ENCODE measurements at places on chromosomes 16 and 17. TPM values are rescaled to one million over a fixed set of nuclear protein-coding genes. Genes with fewer than 3 reads are reported as not detected.

DNA sequence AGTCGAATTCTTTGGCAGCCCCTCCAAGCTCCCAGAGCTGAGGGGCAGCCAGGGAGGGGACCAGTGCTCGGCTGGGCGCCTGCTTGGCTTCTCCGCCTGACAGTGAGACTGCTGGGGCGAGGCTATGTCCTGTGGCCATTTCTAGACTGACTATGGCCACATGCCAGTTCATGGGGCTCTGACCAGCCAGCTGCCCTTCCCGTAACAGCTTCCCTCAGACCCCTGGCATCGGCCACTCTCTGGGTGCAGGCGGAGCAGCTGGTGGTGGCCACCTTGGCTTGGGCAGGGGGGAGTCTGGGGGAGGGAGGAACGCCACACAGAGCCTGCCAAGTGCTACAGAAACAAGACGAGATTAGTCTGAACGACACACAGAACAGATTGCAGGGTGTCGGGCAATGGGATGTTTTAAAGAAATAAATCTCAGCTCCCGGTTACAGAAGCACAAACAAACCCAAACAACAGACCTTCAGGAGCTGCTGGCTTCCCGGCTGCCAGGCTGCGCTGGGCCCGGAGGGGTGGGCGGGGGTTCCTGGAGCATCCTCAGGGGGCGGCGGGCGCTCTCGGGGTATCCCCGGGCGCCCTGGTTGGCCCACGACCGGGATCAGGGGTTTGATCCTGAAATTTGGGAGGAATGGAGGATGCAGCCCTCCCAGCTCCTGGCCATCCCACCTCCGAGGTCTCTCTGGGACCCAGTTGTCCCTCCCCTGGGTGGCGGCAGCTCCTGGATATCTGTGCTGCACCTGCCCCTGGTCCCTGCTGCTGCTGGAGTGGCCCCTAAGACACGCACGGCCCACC is 34.5 kb downstream of the TBC1D16 start:
- DNase-seq, result no peak

DNA sequence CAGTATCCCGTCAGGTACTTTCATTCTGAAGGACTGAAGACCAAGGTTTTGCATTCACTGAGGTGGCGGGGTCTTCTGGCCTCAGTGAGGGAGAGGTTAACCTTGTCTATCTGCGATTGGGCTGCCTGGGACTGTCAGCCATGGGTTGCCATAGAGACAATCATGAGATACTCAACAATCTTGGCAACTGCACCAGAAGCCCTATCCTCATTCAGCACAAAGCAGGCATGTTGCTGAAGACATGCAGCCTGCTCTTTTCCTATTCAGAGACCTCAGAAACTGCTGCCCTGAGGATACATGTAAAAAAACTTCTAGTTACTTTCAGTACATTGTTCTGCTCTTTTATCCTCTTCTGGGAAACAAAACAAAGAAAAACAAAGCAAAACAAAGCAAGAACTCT is 146.3 kb upstream of the PIRT start:
- no peak for DNase-seq

DNA sequence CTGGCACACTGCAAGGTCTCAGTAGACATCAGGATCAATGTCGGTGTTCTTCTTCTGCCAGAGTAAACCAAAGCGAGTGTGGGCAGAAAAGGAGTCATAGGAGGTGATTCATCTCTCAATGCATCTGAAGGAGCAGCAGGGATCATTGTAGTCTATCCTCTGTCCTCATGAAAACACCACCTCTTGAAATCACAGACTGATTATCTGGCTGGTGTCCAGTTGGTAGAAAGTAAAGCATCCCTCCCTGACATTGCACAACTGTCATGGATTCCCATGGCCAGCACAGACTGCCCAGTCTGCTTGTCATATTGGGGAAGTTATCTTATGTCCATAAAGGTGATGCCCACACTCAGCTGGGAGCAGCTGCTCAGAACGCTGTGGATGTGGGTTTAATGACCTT is 74.1 kb downstream of the ABCC12 start:
- DNase-seq, result no peak

DNA sequence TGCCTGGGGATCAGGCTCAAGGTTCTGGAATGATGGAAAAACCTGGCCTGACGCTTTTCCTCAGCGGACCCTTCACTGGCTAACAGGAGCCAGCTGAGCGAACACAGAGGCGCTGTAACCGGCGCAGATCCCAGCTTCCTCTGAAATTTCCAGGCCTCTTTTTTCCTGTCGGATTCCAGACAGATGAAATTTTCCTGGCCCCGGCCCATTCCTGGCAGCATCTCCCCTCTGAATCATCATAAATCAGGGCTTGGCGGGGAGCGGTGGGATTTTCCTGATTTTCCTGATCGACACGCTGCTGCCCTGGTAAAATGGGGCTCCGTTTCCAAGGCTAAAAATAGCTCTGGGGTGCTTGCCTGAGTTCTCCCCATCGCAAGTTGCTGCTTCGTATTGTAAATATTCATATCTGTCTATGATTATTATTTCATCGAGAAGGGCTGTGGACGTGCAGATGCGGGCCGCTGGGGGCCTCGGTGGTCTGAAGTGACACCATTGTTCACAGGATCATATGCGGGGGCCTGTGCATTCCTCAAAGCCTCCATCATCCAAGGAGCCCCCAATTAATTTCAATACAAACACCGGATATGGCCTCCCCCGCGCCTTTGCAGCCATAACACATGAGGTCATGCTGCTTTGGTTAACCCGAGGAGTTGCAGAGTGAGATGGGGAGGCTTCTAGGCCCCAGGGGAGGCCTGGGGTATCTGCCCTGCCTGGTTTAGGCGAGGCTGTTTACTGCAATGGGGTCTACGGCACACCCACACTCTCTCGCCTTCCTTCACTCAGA is 45.8 kb upstream of the ETV4 start:
- peak; percentile 93 for DNase-seq

- peak; percentile 96 for DNase-seq
Measured at GRCh38 chr17:979539-980405, at the start of gene NXN. Gene NXN (minus strand): TSS chr17:979776.

DNA sequence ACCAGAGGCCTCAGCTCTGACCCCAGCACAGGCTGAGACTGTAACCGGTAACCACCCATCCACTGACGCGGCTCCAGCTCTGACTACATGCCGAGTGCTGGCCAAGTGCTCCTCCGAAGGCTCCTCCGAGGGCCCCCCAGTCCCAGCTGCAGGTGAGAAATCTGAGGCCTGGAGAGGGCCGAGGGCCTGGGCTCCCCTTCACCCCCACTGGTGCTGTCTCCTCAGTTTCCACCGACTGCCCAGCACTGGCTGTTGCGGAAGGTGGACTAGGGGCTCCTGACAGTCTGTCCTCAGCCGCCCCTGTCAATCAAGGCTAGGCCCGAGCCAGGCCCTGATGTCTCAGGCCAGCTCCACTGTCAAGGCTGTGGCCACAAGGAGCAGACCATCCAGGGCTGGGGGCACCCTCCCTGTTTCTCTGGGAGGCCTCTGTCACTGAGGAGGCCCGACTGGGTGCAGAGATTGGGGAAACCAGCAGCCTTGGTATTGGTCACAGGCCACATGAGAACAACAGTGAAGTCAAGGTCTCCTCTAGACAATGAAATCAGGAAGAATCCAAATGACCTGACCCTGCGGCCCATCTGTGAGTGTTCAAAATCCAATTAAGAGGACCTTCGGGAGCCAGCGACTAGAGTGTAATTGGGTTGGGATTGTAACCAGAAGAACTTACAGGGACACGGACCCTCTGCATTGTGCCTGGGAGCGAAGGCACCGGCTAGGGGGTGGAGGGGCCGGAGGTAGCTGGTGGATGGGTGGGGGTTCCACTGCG is 5.1 kb downstream of the TMEM235 start:
- no peak for DNase-seq

DNA sequence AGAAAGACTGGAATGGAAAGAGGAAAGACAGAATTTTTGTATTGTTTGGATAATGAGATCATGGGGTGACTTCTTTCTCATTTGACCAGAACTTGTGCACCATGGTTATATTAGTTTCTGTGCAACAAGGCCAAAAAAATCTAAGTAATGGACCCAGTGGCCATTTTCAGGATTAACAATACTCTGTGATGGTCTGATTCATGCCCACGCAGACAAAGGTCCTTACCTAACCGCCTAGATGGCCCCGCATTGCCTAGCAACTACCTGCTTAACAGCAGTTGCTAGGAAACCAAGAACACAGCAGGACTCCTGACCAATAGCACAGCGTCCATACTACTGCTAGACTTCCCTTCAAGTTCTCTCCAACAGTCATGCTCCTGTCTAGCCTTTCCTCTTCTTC is 22.4 kb downstream of the MIS12 start:
- DNase-seq, result no peak

DNA sequence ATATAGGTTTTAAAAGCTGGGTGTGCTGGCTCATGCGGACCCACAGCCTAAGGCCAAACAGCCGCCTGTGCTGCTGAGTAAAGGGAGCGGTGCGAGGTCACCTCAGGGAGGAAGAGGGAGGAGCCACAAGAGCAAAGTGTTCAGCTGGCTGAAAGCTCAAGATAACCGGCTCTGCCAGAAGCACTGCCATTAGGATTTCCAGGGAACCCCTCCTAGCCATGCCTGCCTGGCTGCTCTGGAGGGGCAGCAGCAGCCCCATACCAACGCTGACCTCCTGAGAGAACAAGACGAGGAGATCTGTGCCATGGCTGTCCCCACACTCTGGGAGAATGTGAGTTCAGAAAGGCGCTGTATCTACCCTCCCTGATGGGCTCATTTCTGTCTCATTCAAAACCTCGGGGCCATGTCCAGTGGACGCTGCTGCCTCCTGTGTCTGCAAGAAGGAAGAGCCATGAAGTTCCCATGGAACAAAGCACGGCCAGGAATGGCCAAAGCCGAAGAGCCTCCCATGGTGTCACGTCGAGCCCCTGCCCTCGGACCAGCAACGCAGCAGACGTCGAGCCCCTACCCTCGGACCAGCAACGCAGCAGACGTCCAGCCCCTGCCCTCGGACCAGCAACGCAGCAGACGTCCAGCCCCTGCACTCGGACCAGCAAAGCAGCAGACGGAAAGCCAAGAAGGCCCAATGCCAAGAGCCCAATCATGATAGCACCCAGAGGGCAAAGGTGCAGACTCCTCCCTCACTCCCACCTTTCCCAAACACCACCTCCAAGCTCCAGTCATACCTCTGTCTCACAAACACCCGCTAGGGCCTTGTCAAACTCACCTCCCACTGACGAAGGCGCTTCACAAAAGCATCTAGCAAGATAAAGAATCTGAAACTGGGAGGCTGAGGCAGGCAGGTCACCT is 107.0 kb downstream of the ANKRD11 start:
- DNase-seq, result no peak

DNA sequence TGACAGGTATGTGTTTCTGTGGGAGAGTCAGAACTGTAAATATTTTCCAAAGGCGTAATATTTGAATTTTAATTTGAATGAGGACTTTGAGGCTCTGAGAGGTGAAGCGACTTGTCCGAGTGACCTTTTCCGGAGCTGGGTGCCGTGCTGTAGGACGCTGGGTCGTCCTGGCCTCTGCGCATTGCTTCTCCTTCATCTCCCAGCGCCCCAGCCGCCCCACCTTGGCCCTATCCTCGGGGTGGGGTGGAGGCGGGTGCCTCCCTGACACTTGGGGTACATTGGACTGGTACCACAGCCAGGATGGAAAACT is 147.8 kb downstream of the SPECC1 start:
- DNase-seq, result no peak

DNA sequence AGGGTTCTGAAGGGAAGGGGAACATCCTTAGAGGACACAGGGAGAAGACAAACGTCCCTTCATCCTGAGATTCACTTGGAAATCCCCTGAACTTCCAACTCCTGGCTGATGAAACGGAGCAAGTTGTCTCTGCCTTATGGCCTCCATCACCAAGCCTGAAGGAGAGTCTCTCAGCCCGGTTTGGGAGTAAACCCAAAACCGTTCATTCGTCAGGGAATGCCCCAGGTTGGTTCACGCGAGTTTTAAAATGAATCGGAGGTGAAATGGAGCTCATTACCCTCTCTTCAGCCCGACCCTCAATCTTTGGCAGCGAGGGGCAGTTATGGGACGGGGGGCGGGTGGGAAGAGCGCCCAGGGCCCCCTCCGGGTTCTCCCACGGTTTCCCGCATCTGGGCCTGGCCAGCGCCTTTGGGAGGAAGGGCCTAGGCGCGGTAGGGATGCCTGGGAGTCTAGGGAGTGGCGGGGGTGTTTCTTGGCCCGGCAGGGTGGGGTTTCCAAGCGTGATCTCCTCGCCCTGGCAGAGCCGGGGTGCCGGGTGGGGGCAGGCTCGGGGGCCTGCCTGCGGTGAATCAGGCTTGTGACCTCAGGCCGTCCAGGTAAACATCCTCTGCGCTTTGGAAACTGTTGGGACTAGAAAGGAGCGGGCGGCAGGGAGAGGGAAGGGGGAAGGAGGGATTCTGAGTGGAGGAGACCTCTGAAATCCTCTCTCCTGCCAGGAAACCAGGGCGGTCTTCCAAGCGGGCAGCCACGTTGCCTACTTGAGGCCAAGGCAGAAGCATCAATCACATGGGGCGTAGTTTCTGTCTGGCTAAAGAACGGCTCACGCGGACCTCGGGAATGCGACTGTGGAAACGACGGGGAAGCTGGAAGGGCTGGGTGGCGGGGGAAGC is 24.1 kb upstream of the HOXB13 start:
- no peak for DNase-seq

The CHST6 gene
- total RNA-seq, result 0.86 TPM

The CASKIN1 gene
- total RNA-seq, result not detected

The ETV4 gene
- total RNA-seq, result 0.48 TPM

The MYH13 gene
- total RNA-seq, result not detected

The CCL17 gene
- not detected for total RNA-seq

Measured in posterior vena cava (tissue), 2 donors.